ENCODE measurements at places on chromosomes 6 and 20. TPM values are rescaled to one million over a fixed set of nuclear protein-coding genes. Genes with fewer than 3 reads are reported as not detected.

DNA sequence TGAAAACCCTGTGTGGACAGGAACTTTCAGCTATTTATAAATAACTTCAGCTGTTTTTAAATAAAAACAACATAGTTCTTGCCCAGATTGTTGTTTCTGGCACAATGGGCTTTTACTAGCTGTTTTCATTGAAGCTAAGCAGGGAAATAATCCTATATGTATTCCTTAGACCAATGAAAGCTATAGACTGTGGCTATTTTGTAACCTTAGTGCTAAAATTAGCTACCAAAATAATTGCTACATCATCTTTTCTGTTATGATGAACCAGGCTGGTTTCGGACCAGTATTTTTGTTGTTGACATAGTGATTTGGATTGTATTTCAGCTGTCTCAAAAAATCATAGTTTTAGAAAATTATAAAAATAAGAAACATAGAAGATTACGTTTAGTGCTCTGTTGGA is 13.7 kb downstream of the PHF3 start:
- no peak for DNase-seq

DNA sequence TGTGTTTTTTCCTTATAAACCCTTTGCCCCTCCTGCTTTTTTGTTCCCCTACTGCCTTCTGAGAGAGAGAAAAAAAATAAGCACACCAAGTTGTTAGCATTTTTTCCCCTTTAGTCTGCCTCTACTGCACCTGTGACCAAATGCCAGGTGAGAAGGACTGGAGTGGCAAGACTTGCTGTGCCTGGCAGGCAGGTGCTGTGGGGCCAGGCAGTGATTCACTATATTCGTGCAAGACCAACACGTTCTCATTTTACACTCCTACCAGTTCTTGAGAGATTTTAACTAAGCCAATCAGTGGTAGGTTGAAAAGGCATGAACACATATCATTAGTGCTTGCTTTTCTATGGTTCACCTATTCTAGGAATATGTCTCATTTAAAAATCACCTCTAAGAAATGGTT is 109.7 kb downstream of the FIG4 start:
- DNase-seq = no peak

GRCh38 chr6:14664621-14665315 is 547.2 kb downstream of the CD83 start:
- no peak for DNase-seq

DNA sequence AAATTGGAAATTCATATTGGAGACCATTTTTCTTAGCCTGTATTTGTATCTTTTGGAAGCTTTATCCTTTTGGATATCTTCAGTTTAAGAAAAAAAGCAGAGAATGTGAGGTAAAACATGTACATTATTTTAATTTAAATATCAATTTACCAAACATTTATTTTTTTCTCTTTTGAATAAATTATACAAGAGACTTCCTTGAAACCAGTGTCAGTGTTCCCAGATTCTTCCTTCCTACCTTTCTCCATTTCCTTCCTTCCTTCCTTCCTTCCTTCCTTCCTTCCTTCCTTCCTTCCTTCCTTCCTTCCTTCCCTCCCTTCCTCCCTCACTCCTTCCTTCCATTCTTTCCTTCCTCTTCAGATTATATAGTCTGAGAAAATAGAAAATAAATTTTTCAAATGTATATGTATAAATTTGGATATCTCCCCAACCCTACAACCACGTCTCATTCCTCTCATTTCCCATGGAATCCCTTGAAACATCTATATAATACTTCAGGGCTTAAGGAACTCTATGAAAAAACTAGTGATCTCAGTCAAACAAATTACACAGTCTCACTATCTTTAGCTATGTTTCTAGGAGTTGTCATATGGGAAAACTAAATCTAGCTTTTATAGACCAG is 528.4 kb downstream of the GRIK2 start:
- no peak for DNase-seq

DNA sequence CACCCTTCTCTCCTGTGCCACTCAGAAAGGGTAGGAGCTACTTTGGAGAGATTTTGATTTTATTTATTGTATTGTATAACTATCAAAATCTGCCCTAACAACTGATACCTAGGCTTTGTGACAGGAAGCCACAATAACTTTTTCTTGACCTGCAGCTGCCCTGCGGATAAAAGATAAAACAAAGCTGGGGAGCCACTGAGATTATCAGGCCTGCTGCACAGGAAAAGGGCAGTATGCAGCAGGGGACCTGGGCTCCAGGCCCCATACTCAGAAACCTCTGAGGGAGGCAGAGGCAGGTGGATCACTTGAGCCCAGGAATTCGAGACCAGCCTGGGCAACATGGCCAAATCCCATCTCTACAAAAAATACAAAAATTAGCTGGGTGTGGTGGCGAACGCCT is 980 bp upstream of the SNX21 start:
- no peak for DNase-seq

GRCh38 chr6:31577579-31577966 is 2.2 kb downstream of the TNF start:
- DNase-seq = no peak

DNA sequence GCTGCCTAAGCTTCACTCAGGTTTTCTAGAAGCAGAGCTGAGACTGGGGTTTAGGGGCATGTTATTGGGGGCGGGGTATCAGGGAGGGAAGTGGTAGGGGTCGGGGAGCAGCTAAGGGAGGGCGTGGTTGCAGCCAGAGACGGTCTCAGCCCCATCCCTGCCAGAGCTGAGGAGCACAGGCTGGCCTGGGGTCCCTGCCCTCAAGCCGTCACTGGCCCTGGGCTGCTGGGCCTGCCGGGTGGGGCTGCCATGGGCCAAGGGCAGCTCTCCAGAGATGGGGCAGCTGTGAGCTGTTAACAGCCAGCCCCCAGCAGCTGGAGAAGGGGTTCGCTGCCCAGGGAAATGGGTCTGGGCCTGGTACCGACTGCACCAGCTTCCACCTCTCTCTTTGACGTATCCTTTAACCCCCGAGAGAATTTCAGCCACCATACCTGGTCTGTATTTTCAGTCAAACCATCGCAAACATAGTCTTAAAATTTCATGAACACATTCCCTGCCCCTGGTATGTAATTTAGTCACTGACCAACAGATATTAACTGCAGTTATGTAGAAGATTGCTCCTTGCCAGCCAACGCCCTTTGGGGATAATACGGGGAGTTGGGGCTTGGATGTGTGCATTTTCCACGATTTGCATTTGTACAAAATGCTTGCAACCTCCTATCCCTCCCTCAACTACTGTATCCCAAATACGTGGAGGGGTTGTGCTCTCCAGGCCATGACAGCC is 253.4 kb downstream of the TAF4 start:
- DNase-seq = no peak

DNA sequence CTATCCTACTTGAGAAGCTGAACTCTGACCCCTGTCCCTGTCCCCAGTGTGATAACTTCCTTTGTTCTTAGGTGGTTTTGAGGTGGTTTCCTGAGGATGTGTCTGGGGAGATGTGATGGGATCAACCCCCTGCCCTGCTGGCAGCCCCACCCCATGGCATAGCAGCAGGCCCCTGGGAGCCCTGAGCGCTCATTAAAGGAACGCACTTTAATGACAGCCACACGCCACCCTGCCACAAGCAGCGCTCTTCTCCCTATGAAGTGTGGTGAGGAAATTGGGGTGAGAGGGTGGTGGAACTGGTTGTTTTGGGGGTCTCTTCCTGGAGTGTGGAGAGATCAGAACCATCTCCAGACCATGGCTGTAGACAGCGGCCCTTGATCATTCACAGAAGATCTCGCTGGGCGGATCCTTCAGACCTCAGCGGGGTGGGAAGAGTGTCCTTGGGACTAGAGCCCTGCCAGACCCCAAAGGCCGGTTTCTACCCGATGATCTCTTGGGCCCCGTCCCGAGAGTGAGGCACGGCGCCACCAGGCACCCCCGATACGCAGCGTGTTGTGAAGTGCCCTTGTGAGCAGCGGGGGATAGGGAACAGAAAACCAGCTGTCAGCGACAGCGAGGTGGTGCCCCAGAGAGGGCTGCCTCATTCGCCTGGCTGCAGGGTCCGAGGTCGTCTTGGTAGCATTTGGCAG is 45.4 kb downstream of the SYNJ2 start:
- no peak for DNase-seq

GRCh38 chr20:15491575-15491974 is 1081.7 kb downstream of the KIF16B start:
- DNase-seq = no peak

- peak; percentile 45 for DNase-seq
Measured at GRCh38 chr6:163289447-163289846, 125.1 kb upstream of the QKI start.

DNA sequence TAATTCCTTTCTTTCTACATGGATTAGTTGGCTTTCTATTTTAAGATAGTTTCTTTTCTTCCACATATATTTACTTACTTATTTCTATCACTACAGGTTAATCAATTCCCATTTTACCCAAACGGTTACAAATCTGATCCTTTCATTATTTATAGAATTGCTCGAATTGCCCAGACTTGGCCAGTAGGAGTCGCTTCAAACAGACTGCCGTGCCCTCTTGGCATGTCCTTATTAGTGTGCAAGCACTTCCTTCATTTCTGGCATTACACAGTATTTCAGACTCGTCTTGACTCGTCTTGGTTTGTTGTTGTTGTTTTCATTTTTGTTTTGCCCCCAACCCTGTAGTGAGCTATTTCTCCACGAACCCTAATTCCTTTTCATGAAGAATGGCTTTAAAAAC is 74.6 kb downstream of the SAMD3 start:
- no peak for DNase-seq

GRCh38 chr20:59193325-59193724 is 29.7 kb downstream of the ZNF831 start:
- no peak for DNase-seq

GRCh38 chr6:5619249-5619648 is 357.9 kb downstream of the FARS2 start:
- no peak for DNase-seq

DNA sequence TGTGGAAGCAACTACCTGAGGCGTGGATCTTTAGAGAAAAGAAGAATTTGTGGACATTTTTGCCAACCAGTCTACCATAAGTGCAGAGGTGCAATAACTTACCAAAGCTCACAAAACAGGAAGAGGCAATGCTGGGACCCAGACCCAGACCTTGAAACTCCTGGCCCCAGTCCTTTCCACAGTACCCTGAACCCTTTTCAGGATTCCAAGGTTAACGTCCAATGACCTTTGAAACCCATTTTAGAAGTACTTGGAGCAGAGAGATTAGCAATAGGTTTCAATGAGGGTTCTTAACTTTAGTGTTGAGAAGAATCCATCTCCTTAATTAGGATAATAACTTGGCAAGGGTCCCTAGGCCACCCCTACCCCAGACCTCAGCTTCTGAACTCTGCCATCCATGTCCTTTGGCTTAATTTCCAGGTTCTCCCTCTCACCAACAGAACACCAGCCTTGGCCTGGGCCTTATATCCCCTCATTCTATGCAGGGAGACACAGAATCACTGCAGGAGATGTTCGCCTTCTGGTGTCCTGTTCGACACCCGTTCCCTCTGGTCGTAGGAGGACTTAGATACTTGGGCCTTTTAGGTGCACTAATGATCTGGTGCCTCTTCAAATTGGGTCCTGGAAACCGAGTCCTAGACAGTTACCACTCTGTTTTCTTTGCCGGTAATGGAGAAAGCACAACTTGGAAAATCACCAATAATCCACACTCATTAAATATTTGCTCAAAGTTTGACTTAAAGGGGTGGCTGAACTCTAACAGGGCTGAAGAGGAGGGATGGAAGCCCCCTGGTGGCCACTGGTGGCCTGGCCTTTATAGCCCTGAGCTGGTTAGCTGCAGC is 40.6 kb downstream of the ISM1 start:
- DNase-seq = peak; percentile 37

DNA sequence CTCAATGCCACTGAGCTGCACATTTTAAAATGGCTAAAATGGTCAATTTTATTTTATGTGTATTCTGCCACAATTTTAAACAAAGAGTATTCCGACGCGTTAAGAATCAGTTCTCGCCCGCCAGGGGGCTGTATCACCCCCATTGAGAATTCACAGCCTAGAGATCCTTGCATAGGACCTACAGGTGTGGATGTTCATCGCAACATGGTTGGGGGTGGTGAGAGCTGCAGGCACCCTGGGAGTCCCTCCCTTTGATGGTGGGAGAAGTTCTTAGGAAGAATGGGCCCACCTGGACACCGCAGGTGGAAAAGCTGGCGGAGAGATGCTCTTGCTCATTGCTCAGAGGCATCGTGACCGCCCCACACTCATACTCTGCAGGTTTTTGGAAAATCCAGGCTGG is 63.5 kb downstream of the SLC2A10 start:
- DNase-seq = no peak

DNA sequence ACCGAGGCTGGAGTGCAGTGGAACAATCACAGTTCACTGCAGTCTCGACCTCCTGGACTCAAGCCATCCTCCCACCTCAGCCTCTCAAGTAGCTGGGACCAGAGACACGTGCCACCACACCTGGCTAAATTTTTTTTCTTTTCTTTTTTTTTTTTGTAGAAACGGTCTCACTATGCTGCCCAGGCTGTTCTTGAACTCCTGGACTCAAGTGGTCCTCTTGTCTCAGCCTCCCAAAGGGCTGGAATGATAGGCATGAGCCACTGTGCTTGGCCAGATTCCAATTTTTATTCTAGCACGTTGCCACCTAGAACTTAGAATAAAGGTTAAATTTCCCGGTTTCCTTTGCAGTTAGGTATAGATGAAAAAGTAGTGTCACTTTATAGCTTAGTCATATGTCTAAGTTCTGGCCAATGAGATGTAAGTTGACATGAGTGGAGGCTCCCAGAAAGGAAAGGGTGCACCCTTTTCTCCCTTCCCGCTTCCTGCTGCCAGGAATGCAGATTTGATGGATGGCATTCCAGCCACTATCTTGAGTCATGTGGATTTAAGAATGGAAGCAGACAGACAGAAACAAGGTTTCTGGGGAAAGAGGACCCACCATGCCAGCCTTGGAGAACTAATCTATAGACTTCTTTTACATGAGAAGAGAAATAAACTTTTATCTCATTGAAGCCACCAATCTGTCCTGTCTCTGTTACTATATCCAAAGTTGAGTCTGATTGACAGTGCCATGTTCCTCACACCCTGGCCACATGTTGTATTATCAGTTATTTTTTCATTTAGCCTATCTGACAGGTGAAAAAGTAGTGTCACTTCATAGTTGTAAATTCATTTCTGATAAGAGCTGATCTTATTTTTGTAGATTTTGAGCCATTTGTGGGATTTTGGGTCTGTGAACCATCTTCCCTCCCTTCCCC is 60.6 kb upstream of the NCOA3 start:
- DNase-seq = no peak

ZNF165 gene
- total RNA-seq = 0.62 TPM

CDH4 gene
- total RNA-seq = 0.66 TPM

SIRPD gene
- not detected for total RNA-seq

CEP43 gene
- total RNA-seq = 11.4 TPM

PTCRA gene
- not detected for total RNA-seq

Data from muscle of leg (tissue), 16 donors.